ENCODE measurements at places on chromosomes 3 and 15. TPM values are rescaled to one million over a fixed set of nuclear protein-coding genes. Genes with fewer than 3 reads are reported as not detected.

DNA sequence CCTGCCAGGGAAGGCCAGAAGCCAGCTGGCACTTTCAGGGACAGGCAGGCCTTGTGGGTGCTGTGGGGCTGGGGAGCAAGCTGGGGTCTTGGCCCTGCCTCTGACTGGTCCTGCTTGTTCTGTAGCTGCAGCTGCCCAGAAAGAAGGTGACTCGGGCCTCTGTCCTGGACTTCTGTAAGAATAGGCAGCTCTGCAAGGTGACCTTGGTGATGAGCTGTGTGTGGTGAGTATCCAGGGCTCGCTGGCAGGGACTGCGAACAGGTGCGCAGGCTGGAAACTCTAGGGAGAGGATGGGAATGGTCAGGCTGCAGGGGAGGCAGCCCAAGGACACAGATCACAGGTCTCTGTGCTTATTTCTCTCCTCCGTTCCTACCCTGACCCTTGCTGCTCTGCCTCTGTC, 31.2 kb downstream of the SLC22A14 start:
- DNase-seq = no peak

- DNase-seq = no peak
Observed at GRCh38 chr3:134367869-134368750, 6.1 kb downstream of the AMOTL2 start.

The SYNPR gene
- total RNA-seq = not detected

The LRRIQ4 gene
- 0.22 TPM for total RNA-seq

DNA sequence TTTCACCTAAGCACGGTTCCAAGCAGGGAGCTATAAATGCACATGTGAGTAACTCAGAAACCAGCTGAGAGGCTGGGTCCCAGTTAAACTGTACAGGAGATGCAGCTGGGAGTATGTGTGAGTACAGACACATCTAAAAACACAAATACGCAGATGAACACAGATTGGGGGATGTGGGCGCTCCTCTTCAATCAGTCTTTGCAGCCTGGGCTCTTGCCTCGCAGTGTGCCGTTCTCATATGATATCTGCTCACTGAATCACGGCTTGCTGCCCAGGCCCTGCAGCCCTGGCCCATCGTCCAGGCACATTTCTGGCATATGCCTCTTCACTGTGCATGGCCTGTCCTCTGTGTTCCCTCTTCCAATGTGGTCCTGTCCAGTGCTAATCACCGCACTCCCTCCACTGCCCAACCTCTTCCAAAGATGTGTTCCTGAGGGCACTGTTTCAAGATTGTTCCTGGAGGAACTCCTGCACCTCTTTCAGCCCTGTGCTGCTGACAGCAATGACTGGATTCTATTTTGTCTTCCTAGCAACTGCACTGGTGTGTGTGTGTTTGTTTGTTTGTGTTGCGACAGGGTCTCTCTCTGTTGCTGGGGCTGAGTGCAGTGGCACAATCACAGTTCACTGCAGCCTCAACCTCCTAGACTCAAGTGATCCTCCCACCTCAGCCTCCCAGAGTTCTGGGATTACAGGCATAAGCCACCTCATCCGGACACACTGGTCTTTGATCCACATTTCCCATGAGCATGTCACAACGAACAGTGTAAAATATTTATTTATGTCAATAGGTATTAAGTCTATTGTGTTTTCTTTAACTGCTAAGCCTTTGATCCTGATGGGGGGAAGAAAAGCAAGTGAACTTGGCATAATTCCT, 17.0 kb downstream of the CA12 start:
- no peak for DNase-seq

The ARNT2 gene
- 4.9 TPM for total RNA-seq

The REC114 gene
- total RNA-seq = not detected

DNA sequence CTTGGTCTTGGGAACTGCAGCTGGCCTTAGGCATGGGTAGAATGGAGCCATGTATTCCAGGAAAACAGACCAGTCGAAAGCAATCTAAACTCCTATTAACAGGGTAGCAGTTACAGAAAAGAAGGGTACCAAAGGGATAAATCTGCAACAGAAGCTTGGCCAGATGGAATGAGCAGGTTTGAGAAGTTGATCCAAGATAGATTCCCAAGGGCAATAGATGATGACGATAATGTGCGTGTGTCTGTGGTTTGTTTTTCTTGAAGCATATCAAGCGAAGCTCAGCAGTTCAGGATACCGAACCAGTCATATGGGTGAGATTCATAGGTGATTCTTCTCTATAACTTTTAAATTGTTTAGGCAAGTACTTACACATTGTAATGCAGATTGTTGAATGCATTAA, 203.8 kb upstream of the SEMA6D start:
- no peak for DNase-seq

Measured in left colon (tissue), 2 donors.